ENCODE measurements at places on chromosomes 11 and 22.

GRCh38 chr11:64620381-64620971 is 29.5 kb downstream of the SLC22A12 start:
- DNase-seq: no peak

- no peak for DNase-seq
Measured at GRCh38 chr11:120389693-120390584, 53.7 kb downstream of the ARHGEF12 start.

GRCh38 chr11:35418282-35419183 is 825 bp downstream of the SLC1A2 start:
- DNase-seq: no peak

DNA sequence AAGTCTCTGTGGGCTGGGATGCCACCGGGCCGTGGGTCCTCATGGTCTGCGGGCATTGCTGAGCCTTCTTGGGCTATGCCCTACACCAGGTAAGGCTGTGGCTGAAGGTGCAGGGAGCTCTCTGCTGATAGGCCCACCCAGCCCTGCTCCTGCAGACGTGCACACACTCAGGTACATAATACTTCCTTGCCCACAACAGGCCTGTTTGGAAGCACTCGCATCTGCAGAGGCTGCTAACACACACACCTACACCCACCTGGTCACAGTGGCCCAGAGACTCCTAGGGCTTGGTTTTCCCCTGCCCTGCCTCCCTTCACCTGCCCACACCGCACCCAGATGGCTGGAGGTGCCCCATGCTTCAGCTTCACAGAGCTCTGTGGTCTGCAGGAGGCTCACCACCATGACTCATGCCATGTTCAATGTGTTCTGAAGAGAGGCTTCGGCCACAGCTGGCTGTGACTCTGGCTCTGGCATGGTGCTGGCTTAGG is 72.8 kb upstream of the KCNQ1OT1 start:
- DNase-seq: peak; percentile 14

DNA sequence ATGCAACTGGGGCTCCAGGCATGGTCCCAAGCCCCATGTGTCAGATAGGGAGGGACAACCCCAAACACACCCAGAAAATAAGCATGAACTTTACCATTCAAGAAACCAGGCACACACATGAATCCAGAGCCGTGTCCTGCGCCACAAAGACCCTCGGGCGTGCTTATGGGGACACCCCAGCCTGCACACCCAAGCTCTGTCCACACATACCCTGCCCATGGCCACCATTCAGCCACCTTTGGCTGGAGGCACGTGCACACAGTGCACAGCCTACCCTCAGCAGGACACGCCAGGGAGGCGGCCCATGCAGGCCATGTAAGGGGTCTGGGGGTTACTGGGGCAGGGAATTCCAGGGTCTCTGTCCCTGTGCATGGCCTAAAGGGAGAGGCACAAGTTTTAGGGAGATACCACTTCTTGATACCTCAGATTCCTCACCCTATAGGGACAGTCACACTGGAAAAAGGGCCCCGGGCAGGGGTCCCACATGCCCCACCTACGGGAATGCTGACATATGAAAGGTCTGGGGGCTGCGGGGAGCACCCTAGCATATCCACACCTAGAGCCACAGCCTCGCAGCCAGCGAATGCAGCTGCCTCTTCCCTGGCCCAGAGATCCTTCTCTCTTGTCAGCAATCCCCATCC is 20.6 kb downstream of the PACSIN2 start:
- DNase-seq: no peak

GRCh38 chr22:49435596-49435995 is 392.1 kb downstream of the BRD1 start:
- DNase-seq: no peak

DNA sequence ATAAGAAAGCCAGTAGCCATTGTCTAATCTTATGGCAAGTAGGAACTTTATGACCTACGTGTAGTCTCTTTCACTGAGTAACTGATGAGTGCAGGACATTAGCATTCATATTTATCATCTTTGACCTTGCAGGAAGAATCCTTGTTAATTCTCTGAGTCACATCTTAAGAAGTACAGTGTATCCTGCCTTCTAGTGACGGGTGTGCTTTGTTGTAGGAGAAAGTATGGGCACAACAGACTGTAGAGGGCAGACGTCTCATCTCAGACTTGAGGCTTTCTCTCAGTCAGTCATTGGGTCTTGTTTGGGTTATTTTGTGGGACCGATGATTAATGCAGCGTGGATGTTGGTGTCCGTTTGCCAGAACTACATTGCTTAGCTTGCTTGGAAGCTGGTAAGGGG is 6.8 kb downstream of the RNF214 start:
- peak; percentile 83 for DNase-seq

- DNase-seq: no peak
Measured at GRCh38 chr11:128711136-128711535, 17.3 kb downstream of the FLI1 start.

- no peak for DNase-seq
Measured at GRCh38 chr22:23533328-23533762, 46.7 kb downstream of the IGLL1 start.

GRCh38 chr11:130269326-130269943 is 45.3 kb downstream of the ZBTB44 start:
- no peak for DNase-seq

- DNase-seq: no peak
Measured at GRCh38 chr22:48753752-48754517, 1073.7 kb downstream of the BRD1 start.

DNA sequence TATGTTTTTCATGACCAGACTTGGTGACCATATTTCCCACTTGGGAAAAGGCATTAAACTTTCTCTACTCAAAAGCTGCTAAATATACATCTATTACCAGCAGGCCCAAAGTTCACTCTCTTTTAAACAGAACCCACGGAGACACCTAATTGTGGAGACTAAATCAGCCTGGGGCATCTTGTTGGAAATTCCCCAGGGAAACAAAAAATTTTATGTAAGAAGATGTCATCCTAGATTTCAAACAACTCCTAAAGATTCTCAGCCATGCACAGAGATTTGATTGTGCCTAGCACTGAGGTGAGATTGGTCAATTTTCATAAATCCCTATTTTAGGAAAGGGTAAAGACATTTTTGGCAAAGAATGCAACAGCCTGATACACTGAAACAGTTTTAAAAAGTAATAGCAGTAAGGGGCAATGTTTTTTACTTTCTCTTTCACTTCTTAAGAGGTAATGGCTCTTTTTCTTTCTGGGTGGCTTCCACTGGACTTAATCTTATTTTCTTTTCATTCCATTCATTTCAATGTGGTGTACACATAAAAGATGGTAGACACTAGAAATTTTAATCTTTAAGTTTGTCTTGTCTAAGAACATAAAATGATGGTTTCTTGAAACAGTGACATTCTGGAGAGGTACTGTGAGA is 9.6 kb downstream of the OR52N2 start:
- DNase-seq: no peak

GRCh38 chr11:83287631-83288030 is 1.5 kb upstream of the CCDC90B start:
- no peak for DNase-seq

GRCh38 chr11:76634886-76635285 is 35.7 kb downstream of the LRRC32 start:
- DNase-seq: no peak
